ENCODE measurements at places on chromosomes 7 and 10. TPM values are rescaled to one million over a fixed set of nuclear protein-coding genes. Genes with fewer than 3 reads are reported as not detected.

TMEM270 gene
- total RNA-seq = not detected

DNA sequence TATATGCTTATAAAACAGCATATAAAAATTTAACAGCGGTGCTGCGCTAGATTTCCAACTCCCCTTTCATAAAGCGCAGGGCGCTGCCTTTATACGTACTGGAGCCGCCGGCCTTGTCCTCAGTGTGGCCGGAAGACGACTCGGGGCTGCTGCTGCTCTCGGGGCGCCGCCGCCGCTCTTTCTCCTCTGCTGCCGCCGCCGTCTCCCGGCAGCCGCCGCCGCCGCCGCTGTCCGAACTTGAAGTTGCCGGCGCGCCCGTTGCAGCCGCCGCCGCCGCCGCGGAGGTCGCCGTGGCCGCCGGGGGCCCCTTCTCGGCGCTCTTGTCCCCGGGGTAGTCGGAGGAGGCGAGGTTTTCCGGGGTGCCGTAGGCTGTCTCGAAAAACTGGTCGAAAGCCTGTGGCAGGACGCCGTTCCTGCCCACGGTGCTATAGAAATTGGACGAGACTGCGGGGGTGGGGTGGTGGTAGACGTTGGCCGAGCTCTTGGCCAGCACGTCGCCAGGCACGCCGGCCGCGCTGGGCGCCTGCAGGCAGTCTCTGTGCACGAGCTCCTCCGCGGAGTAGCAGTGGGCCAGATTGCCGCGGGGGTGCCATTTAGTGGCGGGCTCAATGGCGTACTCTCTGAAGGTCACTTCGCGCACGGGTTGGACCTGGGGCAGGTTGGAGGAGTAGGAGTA is 557 bp downstream of the HOXA11 start:
- DNase-seq = peak; percentile 51

PARG gene
- 24.3 TPM for total RNA-seq

- DNase-seq = no peak
These were observed 127.1 kb downstream of the CLEC2L start for GRCh38 chr7:139650429-139651100.

UPK3BL2 gene
- total RNA-seq = 0.98 TPM

DNA sequence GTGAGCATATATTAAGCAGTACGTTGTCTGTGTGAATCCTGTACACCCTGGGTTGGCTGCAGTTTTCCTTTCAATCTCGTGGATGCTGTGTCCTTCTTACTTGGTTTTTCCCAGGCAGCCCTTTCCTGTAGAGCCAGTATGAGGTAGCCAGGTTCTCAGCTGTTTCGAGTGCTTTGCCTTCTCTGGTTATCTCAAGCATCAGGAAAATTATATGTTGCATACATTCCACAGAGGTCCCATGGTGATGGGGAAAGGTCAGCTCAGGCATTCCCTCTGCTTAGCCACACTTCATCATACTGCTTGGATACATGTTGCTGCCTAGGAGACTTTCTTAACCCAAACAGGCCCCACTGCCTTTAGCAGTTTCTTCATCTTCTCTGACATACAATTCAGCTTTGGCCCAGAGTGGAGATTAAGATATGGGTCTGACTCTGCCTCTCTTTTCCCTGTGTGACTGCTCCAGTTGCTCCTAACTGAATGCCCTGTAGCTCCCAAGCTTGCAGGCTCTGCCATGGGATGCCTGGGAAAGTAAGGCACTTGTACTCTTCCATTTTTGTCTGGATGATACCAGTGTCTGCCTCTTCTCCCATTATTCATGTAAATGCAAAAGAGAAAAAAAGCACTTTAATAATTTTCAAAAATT is 11.3 kb downstream of the GNAI1 start:
- no peak for DNase-seq

GRCh38 chr10:112382515-112383235 is 8.8 kb downstream of the ACSL5 start:
- DNase-seq = no peak

GRCh38 chr10:13844651-13845050 is 257.9 kb downstream of the PRPF18 start:
- no peak for DNase-seq

All from breast epithelium (tissue), 4 donors.